ENCODE measurements at places on chromosomes 16 and 17. TPM values are rescaled to one million over a fixed set of nuclear protein-coding genes. Genes with fewer than 3 reads are reported as not detected.

The ATP1B2 gene
- total RNA-seq, result not detected

The NEURL4 gene
- total RNA-seq, result 28.4 TPM

The GUCY2D gene
- total RNA-seq, result not detected

The PRCD gene
- total RNA-seq, result 0.60 TPM

The KRT222 gene
- total RNA-seq, result not detected

Data from smooth muscle cell of the coronary artery (primary cell).